RPMI8226 (cell line): ENCODE measurements at places on chromosomes 2 and 18.

- DNase-seq, result no peak
Measured at GRCh38 chr2:229118336-229118735, 152.8 kb downstream of the PID1 start.

GRCh38 chr2:70029814-70030409 lies 57.4 kb upstream of the PCBP1 start:
- DNase-seq, result peak; percentile 78

- no peak for DNase-seq
Measured at GRCh38 chr2:103738108-103738507, 976.3 kb downstream of the TMEM182 start.

- no peak for DNase-seq
Measured at GRCh38 chr18:13546638-13547037, 179.7 kb downstream of the FAM210A start.

- DNase-seq, result no peak
Measured at GRCh38 chr2:223621901-223622300, 19.7 kb upstream of the SCG2 start.

DNA sequence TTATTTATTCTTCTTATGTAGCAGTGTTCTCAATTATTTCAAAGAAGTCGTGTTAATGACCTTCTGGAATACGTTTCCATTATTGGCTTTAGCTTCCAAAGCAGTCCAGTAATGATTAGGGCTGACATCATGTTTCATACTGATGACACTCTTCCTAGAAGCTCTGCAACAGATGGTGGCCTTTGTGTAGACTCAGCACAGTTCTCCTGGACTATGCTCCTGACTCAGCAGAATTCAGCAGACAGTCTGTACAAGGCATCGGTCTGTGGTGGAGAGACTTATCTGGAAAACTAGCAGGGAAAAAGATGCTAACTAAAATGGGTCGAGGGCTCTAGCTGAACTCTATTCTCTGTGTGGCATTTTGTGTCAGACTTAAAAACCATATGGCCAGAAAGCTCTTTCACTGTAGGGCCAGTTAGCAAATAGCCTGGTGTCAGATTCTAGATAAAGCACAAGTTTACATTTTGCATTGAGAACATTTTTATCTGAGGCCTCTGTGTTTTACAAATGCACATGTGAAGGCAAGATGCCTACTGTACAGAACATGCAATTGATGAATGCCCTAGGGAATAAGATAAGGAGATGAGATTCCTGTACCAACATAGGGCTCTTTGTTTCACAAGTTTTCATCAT lies 35.1 kb downstream of the GULP1 start:
- peak; percentile 71 for DNase-seq

DNA sequence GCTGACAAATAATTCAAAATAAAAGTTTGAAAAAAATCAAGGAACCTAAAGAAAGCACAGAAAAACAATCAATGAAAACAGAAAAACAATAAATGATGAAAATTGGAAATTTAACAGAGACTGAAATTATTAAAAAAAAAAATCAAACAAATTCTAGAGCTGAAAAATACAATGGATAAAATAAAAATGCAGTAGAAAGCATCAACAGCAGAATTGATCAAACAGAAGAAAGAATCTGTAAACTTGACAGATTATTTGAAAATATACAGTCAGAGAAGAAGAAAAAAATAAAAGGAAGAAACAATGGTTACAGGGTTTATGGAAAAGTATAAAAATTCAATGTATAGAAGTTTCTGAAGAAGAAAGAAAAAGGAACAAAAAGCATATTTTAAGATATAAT lies 16.2 kb downstream of the SERPINB4 start:
- DNase-seq, result no peak

- no peak for DNase-seq
Measured at GRCh38 chr2:229598227-229598626, 116.1 kb downstream of the DNER start.

DNA sequence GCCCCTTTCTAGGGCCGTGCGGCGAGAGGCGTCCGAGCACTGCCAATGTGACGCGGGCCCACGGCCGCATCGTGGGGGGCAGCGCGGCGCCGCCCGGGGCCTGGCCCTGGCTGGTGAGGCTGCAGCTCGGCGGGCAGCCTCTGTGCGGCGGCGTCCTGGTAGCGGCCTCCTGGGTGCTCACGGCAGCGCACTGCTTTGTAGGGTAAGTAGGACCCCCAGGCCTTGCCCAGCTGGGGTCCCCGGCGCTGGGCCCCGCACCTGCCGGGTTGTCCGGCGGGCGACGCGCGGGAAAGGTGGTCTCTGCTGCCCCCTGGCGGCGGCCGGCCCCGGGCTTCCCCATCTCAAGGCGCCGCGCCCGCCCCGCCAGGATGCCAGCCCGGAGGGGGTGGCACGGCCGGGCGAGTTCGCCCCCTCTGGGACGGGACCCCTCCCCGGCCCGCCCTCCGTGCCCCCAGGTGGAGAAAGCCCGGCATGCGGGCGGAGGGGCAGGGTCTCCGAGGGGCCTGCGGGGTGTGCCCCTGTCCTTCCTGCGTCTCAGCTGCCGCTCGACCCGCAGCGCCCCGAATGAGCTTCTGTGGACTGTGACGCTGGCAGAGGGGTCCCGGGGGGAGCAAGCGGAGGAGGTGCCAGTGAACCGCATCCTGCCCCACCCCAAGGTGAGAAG lies 1.9 kb downstream of the PRSS56 start:
- peak; percentile 54 for DNase-seq

DNA sequence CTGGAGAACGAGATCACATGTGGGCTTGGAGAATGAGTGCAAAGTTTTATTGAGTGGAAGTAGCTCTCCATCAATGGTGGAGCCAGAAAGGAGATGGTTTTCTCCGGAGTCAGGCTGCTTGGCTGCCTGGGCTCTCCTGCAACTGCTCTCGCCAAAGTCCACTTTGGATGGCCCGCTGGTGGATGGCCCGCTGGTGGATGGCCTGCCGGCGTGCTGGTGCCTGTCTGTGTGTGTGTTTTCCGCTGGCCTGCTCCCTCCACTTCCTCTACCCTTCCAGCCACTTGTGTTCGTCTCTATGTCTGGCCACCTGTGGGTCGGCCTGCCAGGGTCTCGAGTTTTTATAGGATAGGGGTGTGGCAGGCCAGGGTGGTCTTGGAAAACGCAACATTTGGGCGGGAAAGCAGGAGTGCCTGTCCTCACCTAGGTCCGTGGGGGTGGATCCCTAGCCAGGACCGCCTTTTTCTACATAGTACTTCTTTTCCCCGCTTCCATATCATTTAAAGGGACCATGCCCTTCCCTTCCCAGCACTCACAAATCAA lies 1292.1 kb upstream of the PIK3C3 start:
- no peak for DNase-seq

DNA sequence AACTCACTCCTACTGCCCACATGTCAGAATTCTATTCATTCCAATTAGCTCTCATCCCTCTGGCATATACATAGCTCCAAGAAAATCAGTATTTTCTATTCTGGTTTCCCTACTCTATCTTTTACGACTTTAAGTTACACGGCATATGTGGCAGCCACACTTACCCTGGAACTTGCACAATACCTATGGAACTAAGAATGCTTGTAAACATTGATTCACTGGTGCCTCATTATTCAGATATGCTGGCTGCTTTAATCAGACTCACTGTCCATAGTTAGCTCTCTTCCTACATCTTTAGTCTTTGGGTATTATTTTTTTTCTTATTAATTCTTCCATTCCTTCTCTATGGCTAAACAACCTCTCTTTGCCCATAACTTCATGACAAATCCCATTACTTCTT lies 1519.9 kb upstream of the ACVR2A start:
- DNase-seq, result no peak

- DNase-seq, result no peak
Measured at GRCh38 chr18:3319894-3320454, 58.0 kb downstream of the MYL12B start.

- DNase-seq, result no peak
Measured at GRCh38 chr2:25197336-25198208, 29.2 kb upstream of the POMC start.
